ENCODE measurements at places on chromosomes 2 and 18. TPM values are rescaled to one million over a fixed set of nuclear protein-coding genes. Genes with fewer than 3 reads are reported as not detected.

GRCh38 chr2:27042159-27042661, 9.3 kb upstream of the AGBL5 start:
- no peak overlapping the region for H3K4me3 ChIP-seq
- peaks cover 21% of the 10 kb centered on the region for H3K36me3 ChIP-seq
- no peaks in the 10 kb centered on the region for H3K27me3 ChIP-seq
- no peak overlapping the region for H3K27ac ChIP-seq
- DNase-seq = no peak

- no peaks in the 10 kb centered on the region for H3K4me1 ChIP-seq
- no peaks in the 10 kb centered on the region for H3K36me3 ChIP-seq
- H3K27me3 ChIP-seq = no peaks in the 10 kb centered on the region
- no peak for DNase-seq
- no peak overlapping the region for H3K4me3 ChIP-seq
These were observed 1603.3 kb upstream of the ZEB2 start for GRCh38 chr2:146123256-146123655.

- no peak overlapping the region for H3K4me3 ChIP-seq
- H3K27me3 ChIP-seq = peaks cover 6% of the 10 kb centered on the region
- no peaks in the 10 kb centered on the region for H3K36me3 ChIP-seq
- no peak overlapping the region for H3K27ac ChIP-seq
These were observed 54.9 kb upstream of the CAPN13 start for GRCh38 chr2:30862054-30862651.

- H3K27me3 ChIP-seq = peaks cover 77% of the 10 kb centered on the region
- no peak for DNase-seq
- peaks cover 4% of the 10 kb centered on the region for H3K4me1 ChIP-seq
- H3K27ac ChIP-seq = peak overlapping the region; percentile 45
These were observed 844 bp upstream of the VSNL1 start for GRCh38 chr2:17539611-17540092.

DNA sequence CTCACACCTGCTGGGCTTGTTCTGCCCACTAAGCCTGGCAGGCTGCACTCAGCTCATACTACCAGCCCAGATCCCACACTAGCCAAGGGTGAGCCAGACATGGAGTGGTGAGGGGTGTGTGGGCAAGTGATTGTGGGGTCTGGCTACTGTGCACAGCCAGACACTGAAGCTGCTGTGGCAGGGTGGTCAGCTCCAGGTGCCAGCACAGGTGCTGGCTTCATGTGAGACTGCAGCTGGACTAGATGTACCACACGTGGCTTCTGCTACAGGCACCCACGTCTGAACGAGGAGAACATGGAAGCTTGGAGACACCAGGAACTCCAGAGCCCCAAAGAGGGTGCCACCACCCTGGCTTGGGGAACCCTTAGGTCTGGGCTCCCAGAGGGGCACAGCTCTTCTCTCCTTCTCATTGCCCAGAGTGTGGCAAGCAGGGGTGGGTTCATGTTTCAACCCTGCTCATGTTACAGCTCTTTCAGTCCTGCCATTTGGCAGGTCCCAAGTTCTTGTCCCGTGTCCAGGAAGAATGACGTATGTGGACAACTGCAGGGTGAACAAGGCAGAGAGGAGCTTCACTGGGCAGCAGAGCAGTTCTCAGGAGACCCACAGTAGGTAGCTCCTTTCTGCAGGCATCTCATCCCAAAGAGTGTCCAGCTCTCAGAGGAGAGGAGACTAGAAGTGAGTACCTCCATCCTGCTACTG, 1624.2 kb upstream of the TMEFF2 start:
- no peak overlapping the region for H3K27ac ChIP-seq
- no peaks in the 10 kb centered on the region for H3K4me1 ChIP-seq
- H3K4me3 ChIP-seq = no peak overlapping the region
- no peaks in the 10 kb centered on the region for H3K27me3 ChIP-seq
- no peaks in the 10 kb centered on the region for H3K36me3 ChIP-seq

Gene ZNF516
- 2.0 TPM for total RNA-seq

Gene NR4A2
- total RNA-seq = 3.2 TPM

Gene BOK
- total RNA-seq = not detected

Gene ANKRD30BL
- not detected for total RNA-seq

Gene CLEC4F
- not detected for total RNA-seq
